ENCODE measurements at places on chromosomes 3 and 15. TPM values are rescaled to one million over a fixed set of nuclear protein-coding genes. Genes with fewer than 3 reads are reported as not detected.

Gene ROPN1
- total RNA-seq: not detected

DNA sequence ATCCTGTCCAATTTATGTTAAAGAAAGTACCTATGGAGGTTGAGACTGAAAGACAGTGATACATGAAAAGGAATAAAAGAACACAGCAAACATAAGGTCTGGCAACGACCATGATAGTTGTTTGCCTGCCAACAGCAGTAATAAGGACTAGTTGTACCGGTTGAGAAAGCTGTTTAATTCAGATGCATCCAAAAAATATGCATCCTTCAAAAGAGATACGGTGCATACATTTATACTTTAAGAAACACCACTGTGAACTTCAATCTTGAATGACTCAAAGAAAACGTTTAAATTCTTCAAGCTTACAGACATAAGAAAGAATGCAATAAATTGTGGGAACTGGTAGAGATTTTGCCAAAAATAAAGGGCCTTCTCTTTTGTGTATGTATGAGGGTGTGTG, 492.1 kb downstream of the NLGN1 start:
- no peak for DNase-seq

DNA sequence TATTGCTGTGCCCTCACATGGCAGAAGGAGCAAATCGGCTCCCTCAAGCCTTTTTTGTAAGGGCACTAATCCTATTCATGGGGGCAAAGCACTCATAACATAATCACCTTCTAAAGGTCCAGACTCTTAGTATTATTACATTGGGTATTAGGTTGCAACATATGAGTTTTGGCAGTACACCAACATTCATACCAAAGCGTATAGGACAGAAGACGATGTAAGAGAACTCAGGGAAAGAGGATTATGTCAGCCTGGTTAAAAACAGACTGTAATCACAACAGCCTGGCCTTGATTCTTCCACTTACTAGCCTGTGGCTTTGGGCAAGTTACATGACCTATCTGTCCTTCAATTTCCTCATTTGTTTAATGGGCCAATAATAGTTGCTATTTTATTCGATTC, 828.5 kb upstream of the NECTIN3 start:
- no peak for DNase-seq

GRCh38 chr15:74664028-74664616, 31.7 kb downstream of the EDC3 start:
- DNase-seq: peak; percentile 58

DNA sequence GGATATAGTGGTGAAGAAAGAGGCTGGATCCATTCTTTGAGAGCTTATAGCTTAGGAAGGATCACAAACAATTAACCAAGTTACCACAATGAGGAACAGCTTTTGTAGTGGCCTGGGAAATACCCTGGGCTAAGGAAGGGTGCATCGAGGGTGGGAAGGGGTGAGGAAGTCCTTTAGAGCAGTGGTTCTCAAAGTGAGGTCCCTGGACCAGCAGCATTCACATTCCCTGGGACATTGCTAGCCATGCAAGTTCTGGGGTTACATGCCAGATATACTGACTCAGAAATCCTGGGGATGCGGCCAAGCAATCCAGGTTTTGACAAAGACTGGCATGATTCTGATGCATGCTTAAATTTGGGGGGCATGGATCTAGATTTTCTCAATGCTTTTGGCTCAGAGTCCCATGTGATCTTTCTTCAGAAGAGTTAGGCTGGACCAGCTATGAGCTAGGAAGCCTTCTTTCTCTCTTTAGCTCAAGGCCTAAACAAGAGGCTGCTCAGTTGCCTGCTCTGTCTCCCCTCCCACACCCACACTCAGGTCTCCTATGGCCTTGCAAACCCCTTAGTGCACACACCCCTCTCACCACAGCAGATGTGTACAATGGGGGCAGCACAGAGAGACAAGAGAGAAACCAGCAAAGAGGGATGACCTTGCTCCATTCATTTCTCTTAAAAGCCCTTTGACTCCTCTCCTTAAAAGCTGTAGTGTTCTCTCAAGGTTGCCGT, 1.8 kb upstream of the CCR1 start:
- no peak for DNase-seq

DNA sequence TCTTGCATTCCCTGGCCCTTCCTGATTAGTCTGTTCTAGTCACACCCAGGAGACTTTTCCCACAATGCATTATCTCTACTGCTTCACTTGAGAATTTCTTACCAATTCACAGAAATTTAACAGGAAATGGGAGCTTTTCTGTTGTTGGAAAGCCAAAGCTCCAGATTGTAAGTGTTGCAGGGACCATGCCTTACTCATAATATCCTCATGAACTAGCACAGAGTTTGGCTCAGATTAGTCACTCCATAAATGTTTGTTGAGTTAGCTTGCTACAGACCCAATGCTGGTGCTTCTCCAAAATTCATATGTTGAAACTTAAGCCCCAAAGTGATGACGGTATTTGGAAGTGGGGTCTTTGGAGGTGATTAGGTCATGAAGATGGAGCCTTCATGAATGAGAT, 232.6 kb downstream of the GAP43 start:
- no peak for DNase-seq

DNA sequence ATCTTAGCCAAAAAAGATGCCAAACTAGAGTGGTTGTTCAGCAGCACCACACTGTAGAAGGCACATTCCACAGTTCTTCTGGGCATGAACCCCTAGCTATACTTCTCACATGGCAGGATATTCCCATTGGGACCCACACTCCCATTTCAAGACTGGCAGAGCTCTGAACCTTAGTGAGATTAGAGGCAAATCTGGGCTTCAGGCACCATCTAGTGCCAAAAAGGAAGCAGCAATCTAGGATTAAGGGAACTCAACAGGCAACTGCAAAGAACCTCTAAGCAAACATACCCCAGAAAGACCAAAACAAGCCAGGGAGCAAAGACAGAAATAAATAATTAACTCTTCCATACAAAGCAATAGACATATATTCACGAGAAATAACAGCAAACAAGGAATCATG, 66.2 kb downstream of the TAFA4 start:
- no peak for DNase-seq

GRCh38 chr3:128591738-128592426, 58.7 kb downstream of the RPN1 start:
- DNase-seq: no peak

DNA sequence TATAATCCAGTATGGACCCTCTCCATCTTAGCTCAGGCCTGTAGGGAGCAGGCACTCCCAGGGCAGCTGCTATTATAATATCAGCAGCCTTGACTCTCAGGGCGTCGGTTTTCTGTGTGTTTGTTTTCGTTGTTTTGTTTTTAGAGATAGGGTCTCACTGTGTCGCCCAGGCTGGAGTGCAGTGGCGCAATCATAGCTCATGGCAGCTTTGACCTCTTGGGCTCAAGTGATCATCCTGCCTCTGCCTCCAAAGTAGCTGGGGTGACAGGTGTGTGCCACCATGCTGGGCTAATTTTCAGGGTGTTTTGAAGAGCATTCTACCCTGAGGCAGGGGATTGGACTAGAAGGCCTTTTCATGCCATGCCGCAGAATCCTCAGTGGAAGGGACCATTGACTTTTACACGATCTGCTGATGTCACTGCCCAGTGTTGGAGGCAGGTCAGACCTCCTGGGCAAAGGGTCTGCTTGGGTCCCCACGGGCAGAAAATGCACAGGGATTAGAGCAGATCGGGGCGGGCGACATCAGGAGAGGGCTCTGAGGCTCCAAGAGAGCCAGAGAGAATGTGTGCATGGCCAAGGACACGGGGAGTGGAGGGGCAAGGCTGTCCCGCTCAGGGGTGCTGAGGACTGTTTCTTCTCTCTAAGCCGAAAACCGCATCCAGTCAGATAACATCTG, 7.8 kb downstream of the MELTF start:
- DNase-seq: no peak

Gene FHIT
- 10.1 TPM for total RNA-seq

Gene LYZL4
- not detected for total RNA-seq

Gene WWTR1
- 15.9 TPM for total RNA-seq

- DNase-seq: no peak
Observed at GRCh38 chr3:172257648-172258400, 190.4 kb downstream of the GHSR start.

Gene SLC4A7
- total RNA-seq: 9.9 TPM

DNA sequence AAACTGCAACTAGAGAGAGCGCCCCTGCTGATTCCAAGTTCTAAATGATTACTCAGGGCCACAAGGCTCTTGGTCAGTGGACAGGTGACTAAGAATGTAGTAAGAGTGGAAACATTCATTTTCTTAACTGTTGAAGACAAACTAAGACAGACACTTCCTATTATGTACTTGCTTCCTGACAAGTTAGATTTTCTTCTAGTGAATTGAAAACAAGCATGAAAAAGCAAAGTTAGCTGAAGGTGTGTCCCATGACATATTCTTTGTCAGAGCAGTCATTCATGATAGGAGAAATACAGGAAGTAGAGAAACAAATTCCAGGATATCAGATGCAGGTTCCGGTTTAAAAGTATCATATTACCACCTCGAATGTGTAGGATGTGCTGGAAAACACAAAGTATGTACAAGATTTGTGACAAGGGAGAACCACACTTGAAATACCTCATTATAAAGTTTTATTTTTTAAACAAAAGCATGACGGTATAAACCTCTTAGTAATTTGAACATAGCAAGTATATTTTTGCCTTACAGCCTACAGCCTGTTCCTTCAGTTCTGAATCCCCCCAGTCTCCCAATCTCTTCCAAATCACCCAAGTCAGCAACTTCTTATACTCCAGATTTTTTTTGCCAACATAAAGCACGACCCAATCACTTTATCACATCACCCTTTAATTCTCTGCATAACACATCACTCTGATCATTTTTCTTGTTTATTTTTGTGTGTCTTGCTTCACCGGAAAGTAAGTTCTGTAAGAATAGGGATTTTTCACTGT, 6.2 kb downstream of the TSPAN3 start:
- DNase-seq: no peak

Gene CCR5
- 1.7 TPM for total RNA-seq

Gene EXD1
- total RNA-seq: not detected

DNA sequence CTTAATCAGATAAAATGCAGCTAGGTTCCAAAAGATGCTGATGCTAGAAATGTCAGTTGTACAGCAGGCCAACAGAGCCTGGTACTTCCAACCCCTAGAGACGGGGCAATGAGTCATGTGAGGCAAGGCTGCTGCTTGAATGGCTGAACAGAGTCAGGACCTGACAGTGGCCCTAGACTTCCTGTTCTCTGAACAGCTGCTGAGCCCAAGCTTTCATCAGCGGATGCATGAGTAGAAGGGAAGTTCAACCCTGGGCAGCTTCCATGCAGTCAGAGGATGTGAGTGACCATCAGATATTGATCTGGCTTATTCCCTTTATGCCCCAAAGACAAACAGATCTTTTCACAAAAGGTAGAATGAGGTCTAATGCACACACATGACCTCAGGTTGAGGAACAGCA, 282.9 kb upstream of the COL8A1 start:
- DNase-seq: no peak

DNA sequence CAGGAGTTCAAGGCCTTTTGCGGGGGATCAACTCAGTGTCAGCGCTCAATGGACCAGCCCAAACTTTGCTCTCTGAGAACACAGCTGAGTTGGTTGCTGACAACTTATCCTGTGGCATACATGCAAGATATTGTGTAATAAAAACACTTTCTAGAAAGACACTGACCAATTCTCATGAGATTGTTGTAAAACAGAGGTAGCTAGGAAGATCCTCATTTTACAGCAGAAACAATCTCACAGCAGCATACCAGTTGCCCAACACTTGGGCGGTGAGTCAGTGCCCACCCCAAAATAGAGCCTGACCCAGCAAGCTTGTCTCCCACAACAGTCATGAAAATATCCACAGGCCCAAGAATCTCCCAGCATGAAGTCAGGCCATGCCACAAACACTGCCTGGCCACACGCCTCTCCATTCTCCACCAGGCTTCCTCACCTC, 18.2 kb downstream of the KLHL6 start:
- DNase-seq: no peak

DNA sequence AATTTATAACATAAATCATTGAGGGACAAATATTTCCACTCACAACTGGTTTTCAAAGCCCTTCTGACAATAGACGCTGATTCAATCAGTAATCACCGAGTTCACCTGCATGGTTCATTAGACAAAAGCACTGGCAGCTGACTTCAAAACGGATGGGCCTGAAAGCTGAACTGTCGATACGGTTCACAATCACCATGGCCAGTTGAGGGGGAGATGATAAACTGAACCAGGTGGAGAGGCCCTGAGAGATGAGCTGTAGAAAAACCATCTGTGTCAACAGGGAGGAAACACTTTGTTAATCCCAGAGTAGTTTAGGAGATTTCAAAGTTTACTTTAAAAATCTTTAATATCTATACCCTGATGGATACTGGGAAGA, 75.0 kb downstream of the PEX5L start:
- DNase-seq: no peak

DNA sequence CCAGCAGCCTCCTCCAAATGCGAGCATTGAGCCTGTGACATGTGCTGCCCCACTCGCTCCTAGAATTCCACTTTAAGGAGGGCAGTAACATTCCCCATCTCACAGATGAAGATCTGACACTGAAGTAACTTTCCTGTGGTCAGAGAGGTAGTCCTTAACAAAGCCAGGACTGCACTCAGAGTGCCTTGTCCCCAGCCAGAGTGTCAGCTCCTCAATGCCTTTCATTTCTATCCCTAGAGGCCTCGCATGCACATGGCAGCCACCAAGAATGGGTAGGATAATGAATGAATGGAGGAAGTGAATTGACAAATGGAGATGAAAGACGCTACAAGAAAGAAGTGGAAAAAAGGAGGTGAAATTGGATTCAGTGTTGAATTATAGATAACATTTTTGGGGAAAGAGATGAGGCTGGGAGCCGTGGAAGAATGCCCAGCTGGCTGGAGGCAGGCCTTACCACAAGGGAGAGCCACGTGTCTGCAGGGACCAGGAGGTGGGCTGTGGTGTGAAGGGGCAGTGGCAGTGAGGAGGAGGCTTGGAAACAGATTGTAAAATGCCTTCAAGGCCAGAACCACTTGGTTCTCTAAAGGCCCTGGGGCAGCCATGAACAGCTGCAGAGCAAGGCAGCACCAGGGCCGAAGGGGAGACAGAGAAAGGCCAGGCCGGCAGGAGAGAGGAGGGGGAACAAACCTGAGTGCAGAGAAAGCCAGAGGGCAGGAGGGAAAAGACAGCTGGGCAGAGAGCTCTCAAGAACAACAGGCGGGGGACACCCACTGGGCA, 10.4 kb downstream of the CFAP92 start:
- no peak for DNase-seq

Gene LRRC28
- 31.6 TPM for total RNA-seq

GRCh38 chr3:98432575-98432974, 30.4 kb upstream of the OR5K1 start:
- DNase-seq: no peak

Gene NPRL2
- total RNA-seq: 10.6 TPM

Data from right lobe of liver (tissue), 6 donors.